ENCODE measurements at places on chromosomes 12 and 14. TPM values are rescaled to one million over a fixed set of nuclear protein-coding genes. Genes with fewer than 3 reads are reported as not detected.

- no peak overlapping the region for H3K27ac ChIP-seq
- no peaks in the 10 kb centered on the region for H3K36me3 ChIP-seq
- no peaks in the 10 kb centered on the region for H3K4me1 ChIP-seq
- H3K27me3 ChIP-seq: no peaks in the 10 kb centered on the region
- H3K4me3 ChIP-seq: no peak overlapping the region
These were observed 89.2 kb upstream of the TMEM260 start for GRCh38 chr14:56490379-56490778.

NOS1 gene
- total RNA-seq: not detected

- H3K4me1 ChIP-seq: no peaks in the 10 kb centered on the region
- no peak overlapping the region for H3K27ac ChIP-seq
- H3K27me3 ChIP-seq: no peaks in the 10 kb centered on the region
- no peaks in the 10 kb centered on the region for H3K36me3 ChIP-seq
- DNase-seq: no peak
These were observed 275.8 kb downstream of the SLC6A15 start for GRCh38 chr12:84636801-84637290.

KCNC2 gene
- not detected for total RNA-seq

- peaks cover 67% of the 10 kb centered on the region for H3K4me1 ChIP-seq
- no peaks in the 10 kb centered on the region for H3K27me3 ChIP-seq
- H3K36me3 ChIP-seq: no peaks in the 10 kb centered on the region
- H3K27ac ChIP-seq: no peak overlapping the region
- H3K4me3 ChIP-seq: no peak overlapping the region
- no peak for DNase-seq
These were observed 2.9 kb downstream of the ZFHX2 start for GRCh38 chr14:23548351-23549318.

DNA sequence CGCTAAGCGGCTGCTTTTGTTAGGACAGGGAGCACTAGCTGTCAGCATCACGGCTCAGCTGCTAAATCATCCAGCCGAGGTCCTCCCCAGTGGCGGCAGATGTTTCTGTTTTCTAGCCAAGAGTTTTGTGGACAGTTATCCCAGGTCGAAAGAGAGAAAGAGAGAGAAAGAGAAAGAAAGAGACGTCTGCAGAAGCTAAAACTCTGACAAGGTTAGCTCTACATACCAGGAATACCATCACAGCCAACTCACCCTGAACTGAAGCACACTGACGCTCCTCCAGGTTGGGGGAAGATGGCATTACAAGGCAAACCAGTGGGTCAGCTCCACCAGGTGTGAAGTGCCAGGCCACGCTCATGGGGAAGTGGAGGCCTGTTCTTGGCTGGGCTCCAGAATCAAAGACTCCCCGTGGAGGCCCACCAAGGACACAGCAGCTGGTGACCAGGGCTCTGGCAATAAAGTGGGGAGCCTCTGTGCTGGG lies 64.9 kb upstream of the DICER1 start:
- peaks cover 22% of the 10 kb centered on the region for H3K4me1 ChIP-seq
- no peaks in the 10 kb centered on the region for H3K27me3 ChIP-seq
- no peak overlapping the region for H3K27ac ChIP-seq
- no peak overlapping the region for H3K4me3 ChIP-seq
- H3K36me3 ChIP-seq: no peaks in the 10 kb centered on the region
- DNase-seq: peak; percentile 6

GRCh38 chr12:79687711-79688260 lies 3.0 kb downstream of the PAWR start:
- H3K27me3 ChIP-seq: no peaks in the 10 kb centered on the region
- peak overlapping the region; percentile 99 for H3K27ac ChIP-seq
- H3K4me3 ChIP-seq: peak overlapping the region; percentile 97

CLEC6A gene
- total RNA-seq: not detected

All from HepG2 (cell line).